Hepatocyte (in vitro differentiated cells): ENCODE measurements at places on chromosomes 4 and X. TPM values are rescaled to one million over a fixed set of nuclear protein-coding genes. Genes with fewer than 3 reads are reported as not detected.

The TCEAL2 gene
- 2.8 and 3.9 TPM in 2 replicates for total RNA-seq

The MAGED4 gene
- total RNA-seq: 59.1 and 101 TPM in 2 replicates

The REPS2 gene
- 3.3 and 5.0 TPM in 2 replicates for total RNA-seq

The SHOX gene
- 0.08 and 0.10 TPM in 2 replicates for total RNA-seq

The PIR gene
- total RNA-seq: 14.3 and 16.5 TPM in 2 replicates

The STBD1 gene
- 26.5 and 34.2 TPM in 2 replicates for total RNA-seq

The SULT1B1 gene
- 46.5 and 53.8 TPM in 2 replicates for total RNA-seq

The CENPVL1 gene
- 0.32 TPM in 1 of 2 replicates, not detected in the other for total RNA-seq

The MSANTD1 gene
- 0.08 and 0.57 TPM in 2 replicates for total RNA-seq

The OCRL gene
- total RNA-seq: 18.4 and 21.6 TPM in 2 replicates

The CXCL6 gene
- total RNA-seq: 6.0 and 7.5 TPM in 2 replicates

The BTK gene
- total RNA-seq: 0.70 and 0.96 TPM in 2 replicates

The ARR3 gene
- total RNA-seq: not detected in 2 replicates

The MORF4L2 gene
- total RNA-seq: 1,160 and 1,364 TPM in 2 replicates

The FRG1 gene
- 33.8 and 35.6 TPM in 2 replicates for total RNA-seq
